ENCODE measurements at places on chromosomes 16 and 17.

DNA sequence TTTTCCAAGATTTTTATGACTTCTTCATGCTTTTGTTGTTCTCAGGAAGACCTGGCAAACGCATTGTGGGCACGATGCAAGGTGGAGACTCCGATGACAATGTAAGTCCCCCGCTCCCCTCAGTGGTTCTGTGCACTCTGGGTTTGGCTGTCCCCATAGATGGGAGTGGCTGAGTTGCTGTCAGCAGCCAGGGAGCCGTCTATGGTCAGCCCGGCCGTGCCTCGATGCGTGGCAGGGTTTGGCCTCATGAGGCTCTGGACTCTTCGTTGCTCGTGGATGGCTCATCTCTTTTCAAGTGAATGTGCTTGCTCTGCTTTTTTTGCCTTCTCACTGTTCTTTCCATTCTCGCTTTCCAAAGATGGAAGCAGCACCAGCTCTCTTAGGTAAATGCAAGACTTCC is 31.9 kb downstream of the CLUAP1 start:
- no peak for DNase-seq

DNA sequence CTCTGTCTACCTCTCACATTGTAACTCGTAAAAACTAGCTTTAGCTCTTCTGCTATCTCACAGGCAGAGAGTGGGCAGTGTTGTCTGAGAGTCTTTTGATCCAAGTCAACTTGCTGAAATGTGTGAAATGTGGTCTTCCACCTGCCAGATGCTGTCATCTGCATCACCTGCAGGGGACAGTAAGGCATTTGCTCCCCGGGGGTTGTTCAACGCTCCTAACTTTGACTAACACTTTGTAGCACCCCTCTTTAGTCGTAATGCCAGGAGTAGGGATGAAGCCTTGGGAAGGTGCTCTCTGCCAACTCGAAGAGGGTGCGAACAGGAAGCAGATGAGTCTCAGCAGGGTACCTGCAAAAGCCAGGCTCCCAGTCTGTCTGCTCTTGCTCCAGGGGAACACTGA is 36.1 kb downstream of the SNX11 start:
- no peak for DNase-seq

GRCh38 chr17:72193391-72194106 is 72.7 kb downstream of the SOX9 start:
- DNase-seq = no peak

DNA sequence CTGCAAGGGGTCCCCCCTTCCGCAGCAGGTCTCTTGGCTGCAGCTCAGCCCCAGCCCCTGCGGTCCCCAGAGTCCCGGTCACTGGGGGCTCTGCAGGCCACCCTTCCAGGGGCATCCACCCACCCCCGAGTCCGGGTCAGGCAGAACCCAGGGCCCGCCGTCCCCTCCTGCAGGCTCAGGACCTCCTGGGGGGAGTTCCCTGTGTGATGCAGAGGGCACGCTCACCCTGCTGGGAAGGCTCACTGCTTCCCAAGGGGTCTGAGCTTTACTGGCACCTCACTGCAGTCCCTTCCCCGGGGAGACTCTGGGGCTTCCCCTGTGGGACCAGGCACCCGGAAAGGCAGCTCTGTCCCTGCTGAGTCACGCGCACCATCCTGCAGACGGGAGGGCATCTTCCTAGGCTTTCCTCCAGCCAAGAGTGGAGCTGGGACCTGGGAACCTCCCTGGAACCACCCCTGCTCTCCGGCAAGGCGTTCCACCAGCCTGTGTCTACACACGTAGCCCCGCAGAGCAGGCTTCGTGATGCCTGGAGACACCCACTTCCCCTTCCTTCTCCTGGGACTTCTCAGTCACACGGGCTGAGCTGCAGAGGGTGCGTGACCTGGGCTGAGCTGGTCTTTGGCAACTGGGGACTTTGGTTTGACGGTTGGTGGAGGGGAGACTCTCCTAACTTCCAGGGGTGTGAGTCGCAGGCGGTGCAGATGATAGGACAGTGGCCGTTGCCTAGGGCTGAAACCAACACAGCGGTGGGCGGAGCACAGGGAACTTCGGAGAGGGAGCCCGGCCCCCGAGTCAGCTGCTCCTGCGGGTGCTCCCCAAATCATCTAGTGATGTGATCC is 23.4 kb downstream of the SLC25A10 start:
- no peak for DNase-seq

- peak; percentile 95 for DNase-seq
Observed at GRCh38 chr16:3123986-3124886, 10.6 kb upstream of the ZNF213 start.

GRCh38 chr17:19262650-19263631 is 25.8 kb downstream of the EPN2 start:
- no peak for DNase-seq

GRCh38 chr16:19203374-19203966 is 35.4 kb downstream of the SYT17 start:
- no peak for DNase-seq

DNA sequence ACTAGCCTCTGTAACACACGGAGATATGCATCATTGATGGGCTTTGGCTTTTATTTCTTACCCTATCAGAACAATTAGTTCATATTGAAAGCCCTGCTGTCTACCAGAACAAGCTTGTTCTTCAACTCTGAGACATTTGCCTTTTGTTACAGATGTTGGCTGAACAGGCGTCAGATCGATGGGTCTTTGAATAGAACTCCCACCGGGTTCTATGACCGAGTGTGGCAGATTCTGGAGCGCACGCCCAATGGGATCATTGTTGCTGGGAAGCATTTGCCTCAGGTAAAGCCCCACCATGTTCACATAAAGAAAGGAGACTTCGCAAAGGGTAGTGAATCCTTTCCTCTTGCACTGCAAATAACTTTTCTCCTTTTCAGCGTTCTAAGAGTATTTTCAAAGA is 232.1 kb downstream of the PHKB start:
- DNase-seq = no peak
